Globus pallidus (tissue), 1 donor: ENCODE measurements at places on chromosomes 2 and 18.

DNA sequence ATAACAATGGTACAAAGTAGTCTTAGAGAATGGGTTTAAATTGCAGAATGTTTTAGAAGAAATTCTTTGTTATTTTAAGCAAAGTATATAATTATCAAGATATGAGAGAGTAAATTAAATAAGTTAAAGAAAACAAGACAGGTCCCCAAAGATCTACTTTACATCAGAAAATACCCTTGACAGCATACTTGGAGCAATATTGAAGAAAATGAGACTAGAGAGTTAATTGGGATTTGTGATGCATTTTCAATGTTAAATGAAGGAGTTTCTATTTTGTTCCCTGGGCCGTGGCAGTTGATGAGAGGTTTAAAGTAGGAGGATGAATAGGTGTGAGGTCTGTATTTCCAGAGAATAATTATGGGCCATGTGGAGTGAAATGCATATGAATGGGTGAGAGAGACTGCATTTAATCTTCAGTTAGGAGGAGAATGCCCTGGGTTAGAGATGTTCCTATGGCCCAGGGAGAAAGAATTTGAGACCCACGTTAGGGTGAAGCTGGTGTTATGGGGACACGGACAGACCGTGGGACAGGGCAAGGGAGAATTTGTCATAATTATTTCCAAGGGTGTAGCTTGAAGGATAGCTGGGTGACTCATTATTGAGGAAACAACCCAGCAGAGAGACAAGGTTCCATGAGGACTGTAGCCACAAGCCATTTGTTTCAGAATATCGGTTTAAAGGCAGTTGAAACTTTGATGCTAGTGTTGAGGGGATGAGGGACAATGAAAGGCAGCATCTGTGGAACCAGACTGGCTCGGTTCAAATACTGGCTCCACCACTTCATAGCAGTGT is 22.7 kb downstream of the MGAT5 start:
- no peak for DNase-seq

- DNase-seq = no peak
These were observed 26.9 kb downstream of the GCG start for GRCh38 chr2:162125138-162125537.

DNA sequence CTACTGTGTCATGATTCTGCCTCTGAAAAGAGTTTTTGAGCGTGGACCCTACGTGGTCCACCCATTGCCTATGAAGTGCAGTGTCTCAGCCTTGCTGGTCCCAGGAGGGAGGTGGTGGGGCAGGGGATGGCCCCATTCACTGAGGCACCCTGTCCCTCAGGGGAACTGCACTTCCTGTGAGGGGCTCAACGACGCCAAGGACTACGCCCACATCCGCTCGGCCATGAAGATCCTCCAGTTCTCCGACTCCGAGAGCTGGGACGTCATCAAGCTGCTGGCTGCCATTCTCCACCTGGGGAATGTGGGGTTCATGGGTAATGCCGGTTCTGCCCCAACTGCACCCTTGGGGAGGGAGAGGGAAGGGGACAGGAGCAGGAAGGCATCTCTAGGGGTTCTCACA is 42.5 kb downstream of the MYO7B start:
- no peak for DNase-seq

- no peak for DNase-seq
These were observed 7.8 kb downstream of the EHD3 start for GRCh38 chr2:31241625-31242270.

DNA sequence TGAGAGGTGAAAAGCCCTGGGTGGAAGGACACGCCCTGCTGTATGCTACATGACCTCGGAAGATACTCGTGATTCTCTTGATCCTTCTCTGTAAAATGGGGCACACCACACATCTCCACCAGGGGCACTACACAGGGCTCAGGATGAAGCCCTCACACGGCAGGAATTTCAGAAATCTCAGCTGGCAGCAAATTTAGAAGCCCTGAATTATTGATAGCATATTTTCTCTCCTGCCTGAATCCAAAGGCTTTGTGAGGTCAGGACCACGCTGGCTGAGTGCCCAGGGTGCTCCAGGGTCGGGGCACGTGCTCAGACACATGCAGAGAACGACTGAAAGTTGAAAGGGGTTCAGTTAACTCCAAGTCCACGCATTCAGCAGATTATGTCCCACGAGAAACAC is 42.1 kb upstream of the GALR1 start:
- DNase-seq = peak; percentile 48

GRCh38 chr2:71610671-71611070 is 157.3 kb downstream of the DYSF start:
- DNase-seq = no peak

- peak; percentile 27 for DNase-seq
These were observed 63.5 kb downstream of the PTPN2 start for GRCh38 chr18:12820506-12820905.

DNA sequence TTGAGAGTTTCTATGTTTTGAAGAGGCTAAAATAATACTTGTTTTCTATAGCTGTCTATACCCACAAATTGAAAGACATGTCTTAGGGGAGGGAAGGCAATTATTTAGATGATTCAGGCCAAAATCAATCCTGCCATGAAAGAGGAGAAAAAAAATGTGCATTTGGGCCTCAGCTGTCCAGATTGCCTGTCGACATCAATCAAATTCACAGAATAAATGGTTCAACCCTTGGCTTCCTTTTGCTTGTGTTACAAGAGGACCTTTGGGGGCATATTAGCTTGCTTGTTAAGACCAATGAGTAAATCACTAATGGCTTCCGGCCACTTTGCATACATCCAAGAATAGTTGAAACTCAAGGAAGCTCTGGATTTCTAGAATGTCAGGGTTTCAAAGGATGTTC is 900.8 kb upstream of the CELF4 start:
- no peak for DNase-seq

DNA sequence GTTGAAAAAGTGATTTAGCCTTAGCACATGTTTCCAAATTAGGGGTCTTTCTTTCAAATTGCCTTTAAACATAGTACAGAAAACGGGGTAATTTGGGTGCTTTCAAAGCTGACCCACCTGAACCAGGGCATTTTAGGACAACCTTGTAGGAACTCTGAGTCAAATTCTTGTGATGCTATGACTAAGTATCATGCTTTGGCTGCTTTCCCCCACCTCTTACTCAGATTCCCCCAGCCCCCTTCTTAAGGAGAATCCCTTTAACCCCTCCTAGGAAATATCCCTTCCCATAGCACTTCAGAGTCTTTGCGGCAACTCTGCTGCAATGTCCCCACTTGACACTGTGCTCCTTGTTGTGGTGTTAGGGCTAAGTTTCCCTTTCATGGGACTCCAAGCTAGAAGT is 18.6 kb upstream of the KLF7 start:
- DNase-seq = no peak

DNA sequence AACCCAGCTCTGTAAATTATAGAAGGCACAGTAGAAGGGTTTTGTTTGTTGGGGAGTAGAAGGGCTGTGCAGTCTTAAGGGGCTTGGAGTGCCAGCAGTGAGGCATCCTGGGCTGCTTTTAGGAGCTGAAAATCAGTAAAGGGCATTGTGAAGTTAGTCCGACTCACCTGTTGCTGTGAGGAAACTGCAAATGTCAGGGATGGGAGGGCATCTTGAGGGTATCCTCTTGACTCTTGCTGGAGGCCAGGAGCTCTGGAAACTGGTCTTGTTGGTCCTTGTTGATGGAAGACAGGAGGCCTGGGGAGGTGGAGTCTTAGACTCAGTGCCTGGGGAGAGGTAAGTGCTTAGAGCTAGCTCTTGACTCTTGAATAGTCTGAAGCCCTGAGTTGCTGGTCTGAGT is 14.1 kb downstream of the CEP192 start:
- DNase-seq = no peak

DNA sequence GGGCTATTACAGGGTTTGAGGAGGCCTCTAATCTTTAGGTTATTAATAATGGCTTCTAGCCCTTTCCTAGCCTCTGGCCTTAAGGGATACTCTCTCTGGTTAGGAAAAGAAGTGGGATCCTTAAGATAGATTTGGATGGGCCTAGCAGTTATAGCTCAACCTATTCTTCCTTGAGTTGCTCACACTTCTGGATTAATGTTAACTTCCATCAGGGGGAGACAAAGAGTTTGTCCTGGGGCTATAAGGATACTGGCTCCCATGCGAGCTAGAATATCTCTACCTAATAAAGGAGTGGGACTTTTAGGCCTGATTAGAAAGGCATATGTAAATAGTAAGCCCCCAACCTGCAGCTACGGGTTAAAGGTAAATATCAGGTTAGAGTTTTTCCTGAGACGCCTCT is 14.3 kb upstream of the PTH2R start:
- DNase-seq = no peak

- DNase-seq = no peak
These were observed 143.0 kb upstream of the MYCN start for GRCh38 chr2:15797231-15797938.

DNA sequence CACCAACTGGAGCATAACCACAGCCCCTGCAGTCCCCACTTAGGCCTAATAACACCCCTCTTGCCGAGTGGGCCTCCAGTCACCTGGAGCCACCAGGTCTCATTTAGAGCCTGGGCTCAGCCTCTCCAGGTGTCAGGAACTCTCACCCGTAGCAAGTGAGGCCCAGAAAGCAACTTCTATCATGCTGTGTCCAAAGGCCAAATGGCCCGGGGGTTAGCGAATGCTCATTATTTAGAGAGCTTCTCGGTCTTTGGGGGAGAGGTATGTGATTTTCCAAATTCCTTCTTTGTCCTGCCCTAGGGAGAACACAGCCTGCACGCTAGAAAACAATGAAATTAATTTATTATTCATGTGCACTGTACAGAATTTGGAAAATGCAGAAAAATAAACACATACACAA is 109.9 kb upstream of the PTPRM start:
- no peak for DNase-seq

- no peak for DNase-seq
These were observed 3.4 kb downstream of the LPIN1 start for GRCh38 chr2:11749646-11750349.
